Fibroblast of mammary gland (primary cell): ENCODE measurements at places on chromosomes 6 and 20.
A peak's percentile ranks its signal among the peaks of the same experiment; 100 is the strongest.

DNA sequence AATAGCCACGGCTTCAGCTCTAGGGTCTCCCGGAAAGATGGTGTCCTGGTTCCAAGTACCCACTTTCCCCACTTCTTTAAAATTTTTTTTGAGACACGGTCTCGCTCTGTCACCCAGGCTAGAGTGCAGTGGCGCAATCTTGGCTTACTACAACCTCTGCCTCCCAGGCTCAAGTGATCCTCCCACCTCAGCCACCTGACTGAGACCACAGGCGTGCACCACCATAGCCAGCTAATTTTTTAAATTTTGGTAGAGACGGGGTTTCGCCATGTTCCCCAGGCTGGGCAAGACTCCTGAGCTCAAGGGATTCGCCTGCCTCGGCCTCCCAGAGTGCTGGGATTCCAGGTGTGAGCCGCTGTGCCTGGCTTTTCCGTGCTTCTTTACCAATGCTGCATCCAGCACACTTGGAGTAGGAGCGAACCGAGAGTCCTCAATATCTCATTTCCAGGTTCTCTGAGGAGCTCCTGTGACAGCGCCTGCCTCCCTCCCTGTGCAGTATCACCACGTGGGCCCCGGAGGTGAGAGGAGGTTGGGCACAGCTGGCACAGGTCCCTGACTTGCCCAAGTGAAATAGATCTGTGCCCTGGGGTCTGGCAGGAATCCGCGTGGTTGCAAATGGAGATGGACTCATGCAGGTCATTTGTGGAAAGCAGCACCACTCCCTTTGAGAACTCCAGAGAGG lies 37.3 kb downstream of the EZR start:
- DNase-seq: no peak

- no peak for DNase-seq
Measured at GRCh38 chr6:149383371-149383770, 16.7 kb upstream of the SUMO4 start.

DNA sequence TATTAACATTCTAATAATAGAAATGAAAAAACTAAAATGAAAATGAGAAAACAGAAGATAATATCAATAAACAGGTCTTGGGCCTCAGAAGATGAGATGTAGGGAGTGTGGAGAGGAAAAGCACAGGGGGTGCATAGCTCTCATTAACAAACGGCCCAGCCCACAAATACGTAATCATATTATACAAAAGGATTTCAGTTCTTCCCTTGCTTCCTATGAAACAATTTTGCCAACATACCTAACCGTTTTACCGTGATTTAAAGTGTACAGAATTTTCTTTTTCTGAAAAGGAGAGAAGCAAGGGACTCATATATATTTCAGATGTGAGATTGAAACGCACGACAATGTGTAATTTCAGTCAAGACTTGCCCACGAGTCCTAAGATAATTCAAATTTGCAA lies 136.0 kb downstream of the HFE start:
- DNase-seq: no peak

GRCh38 chr6:19830171-19830570 lies 7.0 kb upstream of the ID4 start:
- DNase-seq: peak; percentile 52

DNA sequence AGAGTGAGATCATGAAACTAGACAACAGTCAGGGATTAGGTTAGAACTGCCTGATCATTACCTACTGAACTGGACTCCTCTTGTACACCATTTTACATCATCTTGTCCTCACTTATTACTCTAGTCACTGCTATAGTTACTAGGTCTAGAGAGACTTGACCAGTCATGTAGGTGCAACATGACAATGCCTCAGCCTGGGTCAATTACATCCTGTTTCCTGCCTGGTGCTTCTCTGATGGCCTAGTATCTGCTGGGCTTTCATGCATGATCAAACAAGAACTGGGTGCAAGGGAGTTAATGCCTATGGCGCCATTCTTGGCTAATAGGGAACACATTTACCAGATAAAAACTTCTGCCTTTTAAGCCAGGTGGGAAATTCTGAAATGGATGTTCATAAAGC lies 39.2 kb upstream of the MMS22L start:
- DNase-seq: no peak

- no peak for DNase-seq
Measured at GRCh38 chr6:83838727-83839126, 14.4 kb upstream of the RIPPLY2 start.

GRCh38 chr6:85134172-85134571 lies 315.7 kb upstream of the NT5E start:
- no peak for DNase-seq
